ENCODE measurements at places on chromosomes 13 and 19. TPM values are rescaled to one million over a fixed set of nuclear protein-coding genes. Genes with fewer than 3 reads are reported as not detected.

DNA sequence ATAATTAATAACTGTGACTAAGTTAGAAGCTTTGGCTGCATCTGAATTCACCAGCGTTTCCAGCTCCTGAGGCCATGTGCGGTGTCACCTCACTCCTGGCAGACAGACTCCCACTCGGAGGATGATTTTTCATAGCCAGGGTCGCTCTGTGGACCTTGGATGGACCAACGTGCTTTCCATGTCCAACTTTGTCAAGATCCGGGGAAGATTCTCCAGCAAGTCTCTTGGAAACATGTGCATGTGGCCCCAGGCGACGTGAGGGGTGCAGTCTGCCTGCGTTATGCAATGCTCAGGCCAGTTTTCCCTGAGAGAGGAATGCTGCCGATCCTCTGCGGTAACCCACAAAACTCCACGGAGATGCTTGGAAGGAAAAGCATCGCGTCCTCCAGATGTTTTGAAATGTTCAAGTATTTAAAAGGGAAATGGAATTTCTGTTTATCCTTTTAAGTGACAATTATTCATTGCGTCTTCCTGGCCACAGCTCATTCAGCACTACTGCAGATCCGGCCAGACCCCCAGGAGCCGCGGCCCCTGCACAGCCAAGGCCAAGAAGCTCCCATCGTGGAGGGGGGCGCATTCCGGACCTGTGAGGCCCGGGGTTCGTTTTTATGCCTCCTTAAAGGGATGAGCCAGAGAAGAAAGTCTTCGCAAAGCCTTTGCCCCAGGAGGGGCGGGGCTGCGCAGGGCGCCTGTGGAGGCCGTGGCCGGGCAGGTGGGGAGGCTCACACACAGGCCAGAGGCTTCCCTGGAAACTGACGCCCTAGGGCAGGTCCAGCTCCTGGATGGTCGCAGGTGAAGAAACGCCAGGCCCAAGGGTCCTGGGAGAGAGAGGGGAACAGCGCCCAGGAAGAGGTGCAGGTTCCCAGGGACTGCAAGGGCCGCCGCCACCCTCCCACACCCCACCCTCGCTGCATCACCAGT lies 46.0 kb downstream of the C13orf46 start:
- DNase-seq: no peak

DNA sequence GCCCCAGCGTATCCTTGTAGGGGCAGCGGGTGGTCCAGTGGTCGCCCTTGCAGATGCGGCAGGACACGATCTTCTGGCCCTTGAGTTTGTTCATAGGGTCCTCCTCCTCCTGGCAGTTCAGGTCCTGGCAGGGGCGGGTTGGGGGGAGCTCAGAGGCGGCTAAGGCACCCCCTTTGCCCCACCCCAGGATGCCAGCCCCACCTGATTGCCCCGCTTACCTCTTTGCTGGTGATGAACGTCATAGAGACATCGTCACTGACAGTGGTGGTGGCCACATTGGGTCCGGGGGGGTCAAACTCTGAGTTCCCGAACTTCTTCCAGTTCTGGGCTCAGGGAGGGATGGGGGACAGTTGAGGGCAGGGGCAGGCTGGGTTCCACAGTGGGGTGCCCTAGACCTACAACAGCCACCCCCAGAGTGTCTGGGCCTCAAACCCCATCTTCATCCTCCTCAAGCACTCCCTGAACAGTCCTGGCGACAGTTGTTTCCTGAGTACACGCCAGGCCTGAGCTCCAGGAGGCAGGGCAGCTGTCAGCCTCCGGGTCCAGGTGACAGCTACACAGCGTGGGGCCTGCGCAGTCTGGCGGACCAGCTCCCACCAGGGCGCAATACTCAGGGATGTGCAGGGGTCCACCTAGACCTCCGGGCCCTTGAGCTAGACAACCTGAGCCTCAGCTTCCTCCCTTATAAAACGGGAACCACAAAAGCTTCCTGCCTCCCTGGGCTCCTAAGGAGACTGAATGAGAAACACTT lies 2.7 kb downstream of the EIF3G start:
- no peak for DNase-seq

Gene ZNF564
- 18.1 TPM for total RNA-seq

Gene LGALS13
- not detected for total RNA-seq

DNA sequence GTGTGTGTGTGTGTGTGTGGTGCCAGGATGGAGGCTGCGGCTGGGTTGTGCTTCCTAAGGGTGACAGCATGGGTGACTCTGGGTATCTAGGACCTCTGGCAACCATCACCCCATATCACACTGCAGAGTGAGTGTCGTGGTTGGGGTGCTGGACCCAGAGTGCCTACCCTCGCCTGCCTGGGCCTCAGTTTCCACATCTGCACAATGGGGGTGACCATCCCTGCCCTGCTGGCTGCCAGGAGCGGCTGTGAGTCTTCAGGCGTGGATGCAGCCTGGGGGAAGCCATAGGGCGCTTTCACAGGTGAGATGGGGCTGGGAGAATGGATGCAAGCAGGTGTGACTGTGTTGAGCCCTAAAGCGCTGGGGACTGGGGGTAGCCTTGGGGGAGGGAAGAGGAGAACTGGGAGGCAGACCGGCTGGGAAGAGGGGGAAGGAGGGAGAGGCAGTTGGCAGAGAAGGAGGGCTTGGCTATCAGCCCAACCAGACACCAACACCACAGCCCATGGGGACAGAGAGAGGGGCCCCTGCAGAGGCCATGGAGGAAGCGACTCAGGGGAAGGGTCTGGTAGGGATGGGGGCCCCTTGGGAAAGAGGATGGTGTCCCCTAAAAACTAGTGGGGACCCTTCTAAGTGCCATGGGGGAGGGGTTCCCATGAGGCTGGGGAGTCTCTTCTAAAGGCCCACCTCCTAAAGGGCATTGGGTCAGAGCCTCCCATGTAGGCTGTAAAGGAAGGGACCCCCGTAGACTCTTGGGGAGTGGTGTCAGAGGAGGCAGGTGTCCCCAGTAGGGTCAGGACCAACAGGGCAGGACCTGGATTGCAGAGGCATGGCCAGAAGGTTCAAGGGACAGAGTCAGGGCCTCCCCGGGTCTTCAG lies 1.7 kb downstream of the PLPPR2 start:
- DNase-seq: no peak

Gene PLIN4
- 0.11 TPM for total RNA-seq

- DNase-seq: peak; percentile 66
Observed at GRCh38 chr19:49157445-49158224, at the start of gene TRPM4. Gene TRPM4, plus strand, starts transcription at chr19:49157792. Its CDS starts 75 bp downstream, at chr19:49157867.

DNA sequence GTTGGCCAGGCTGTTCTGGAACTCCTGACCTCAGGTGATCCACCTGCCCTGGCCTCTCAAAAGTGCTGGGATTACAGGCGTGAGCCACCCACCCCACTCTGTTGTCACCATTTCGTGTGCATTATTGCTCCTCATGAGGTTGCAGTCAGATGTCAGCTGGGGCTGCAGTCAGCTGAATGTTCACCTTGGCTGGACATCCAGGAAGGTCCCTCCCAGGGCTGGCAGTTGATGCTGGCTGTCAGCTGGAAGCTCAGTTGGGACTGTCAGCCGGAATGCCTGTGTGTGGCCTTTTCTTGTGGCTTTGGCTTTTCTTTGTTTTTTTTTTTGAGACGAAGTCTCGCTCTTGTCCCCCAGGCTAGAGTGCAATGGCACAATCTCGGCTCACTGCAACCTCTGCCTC lies 6.6 kb downstream of the MEGF8 start:
- DNase-seq: no peak

DNA sequence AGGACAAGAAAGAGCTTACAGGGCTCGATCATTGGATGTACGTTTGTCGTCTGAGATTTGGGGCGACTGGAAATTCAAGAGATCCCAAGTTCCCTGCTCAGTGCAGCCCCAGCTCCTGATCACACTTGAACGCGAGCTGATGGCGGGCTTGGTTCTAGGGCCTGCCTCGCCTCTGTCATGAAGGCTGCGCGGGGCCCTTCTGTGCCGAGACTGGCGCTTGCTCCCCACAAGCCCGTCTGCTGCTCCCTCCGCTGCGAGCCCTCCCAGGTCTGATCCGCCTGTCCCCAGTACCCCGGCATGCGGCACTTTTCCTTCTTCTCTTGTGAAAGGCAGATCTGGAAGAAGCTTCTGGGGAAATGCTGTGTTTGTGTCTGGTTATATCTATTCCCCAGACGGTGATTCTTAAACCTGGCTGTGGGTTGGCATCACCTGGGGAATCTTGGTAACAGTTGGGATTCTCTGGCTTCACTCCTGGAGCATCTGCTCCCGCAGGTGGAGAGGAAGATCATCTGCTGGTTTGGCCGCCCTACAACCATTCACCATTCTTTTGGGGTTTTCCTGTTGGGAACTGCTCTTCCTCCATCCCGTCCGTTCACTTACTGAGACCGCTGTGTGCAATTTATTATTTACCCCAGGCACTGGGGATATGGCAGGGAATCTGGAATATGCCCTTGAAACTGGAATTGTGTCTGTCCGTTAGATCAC lies 43.6 kb downstream of the SIPA1L3 start:
- DNase-seq: no peak

- peak; percentile 34 for DNase-seq
Observed at GRCh38 chr13:91017031-91017668, 330.3 kb upstream of the MIR17HG start.

Gene CABP5
- not detected for total RNA-seq

Gene KANK3
- total RNA-seq: 4.5 TPM

Data from activated naive CD8-positive, alpha-beta T cell treated with anti-CD3 and anti-CD28 coated beads, Interleukin-2, amount 10 ng/mL, durations not matched to agents 7 days and 5 days (primary cell).